ENCODE measurements at places on chromosomes 7 and 10.

DNA sequence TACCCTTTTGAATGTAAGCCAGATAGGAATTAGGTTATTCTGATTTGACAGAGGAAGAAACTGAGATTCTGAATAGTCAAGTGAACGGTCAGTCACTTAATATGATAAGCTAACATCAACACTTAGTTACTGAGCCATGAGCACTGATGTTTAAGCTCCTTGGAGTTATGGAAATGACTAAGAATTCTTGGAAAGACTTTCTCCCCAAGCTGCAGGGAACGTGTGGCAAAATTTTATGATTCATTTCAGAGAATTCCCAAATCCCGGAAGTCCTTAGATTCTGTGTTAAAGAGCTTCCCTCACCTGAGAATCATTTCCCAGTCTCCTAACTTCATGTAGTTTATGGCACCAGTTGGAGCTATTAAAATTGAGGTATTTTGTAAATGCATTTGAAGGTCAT lies 330.9 kb downstream of the XPNPEP1 start:
- no peak for DNase-seq

- DNase-seq: no peak
Observed at GRCh38 chr10:49594594-49594993, 15.5 kb upstream of the SLC18A3 start.

DNA sequence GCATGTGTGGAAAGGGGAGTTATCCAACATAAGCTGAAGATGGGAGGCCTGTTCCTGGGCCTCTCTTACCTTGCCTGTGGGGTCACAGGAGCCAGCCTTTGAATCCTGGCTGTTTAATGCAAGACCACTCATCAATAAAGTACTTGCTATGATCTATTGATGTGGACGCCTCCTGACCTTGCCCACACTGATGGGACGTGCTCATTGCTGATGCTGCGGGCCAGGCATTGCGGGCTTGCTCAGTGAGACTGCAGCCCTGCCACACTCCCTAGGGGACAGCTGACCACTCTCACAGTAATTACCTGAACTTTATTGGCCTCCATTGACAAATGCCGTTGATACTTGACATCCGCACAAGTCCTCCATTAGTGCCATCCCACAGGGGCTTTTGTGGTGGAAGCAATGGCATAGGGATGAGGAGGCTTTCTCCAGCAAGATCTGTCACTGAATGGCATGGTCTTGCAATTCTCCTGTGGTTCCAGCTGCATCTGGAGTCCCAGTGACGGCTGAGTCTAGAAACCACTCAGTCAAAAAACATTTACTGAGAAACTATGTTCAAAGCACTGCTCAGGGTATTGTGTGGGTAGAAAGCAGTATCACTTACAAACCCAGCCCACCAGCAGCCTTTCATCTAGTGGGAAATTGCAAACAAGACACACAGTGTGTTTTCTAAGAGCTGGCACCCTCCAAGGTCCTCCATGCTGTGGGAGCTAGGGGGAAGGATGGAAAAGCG lies 135.1 kb upstream of the YAE1 start:
- no peak for DNase-seq

DNA sequence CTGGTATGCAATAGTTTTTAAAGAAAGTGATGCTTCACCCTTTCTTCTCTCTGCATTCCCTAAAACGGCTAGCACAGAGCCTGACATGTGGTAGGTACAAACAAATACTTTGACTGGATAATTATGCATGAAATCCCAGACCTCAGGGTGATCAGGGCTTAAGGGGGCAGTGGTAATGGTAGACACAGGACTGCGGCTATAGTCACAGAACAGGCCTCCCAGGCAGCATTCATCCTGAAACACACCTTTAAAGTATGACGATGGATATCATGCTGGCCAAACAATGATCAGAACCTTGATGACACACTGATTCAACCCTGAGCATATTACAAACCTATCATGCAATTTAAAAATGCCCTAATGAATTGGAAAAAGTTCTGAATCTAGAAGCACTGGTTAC lies 110.8 kb downstream of the PIP4K2A start:
- DNase-seq: no peak

DNA sequence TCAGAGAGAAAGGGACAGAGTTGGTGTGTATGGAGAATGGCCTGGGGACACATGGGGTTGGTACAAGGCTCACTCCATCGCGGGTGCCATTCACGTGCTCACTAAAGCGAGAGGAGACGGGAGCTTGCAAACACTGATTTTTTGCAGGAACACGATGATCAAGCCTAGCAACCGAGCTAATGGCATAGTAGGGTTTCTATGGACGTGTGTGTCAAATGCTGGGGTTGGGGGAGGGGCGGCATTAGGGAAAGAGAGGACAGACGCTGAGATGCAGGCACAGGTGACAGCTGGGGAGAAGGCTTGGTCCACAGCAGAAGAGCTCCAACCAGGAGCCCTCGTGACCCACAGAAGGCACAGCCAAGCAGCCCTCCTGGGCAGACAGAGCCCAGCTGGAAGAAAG lies 33.9 kb downstream of the RCC1L start:
- no peak for DNase-seq

DNA sequence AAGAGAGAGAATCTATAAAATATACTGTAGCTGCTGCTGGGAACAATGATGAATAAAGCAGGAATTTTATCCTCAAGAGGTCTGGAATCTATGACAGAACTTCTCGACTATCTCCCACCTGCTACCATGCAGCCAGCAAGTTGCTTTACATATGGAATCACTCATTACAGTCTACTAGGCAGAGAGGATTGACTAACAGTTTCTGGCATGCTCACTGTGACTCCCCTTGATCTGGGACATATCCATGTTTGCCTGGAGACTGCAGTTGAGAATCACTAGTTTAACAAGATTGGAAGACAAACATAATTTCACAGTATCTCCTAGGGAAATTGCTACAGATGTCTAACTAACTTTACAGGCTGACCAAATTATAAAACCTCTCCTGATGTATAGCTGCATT lies 13.3 kb downstream of the GPR37 start:
- no peak for DNase-seq

DNA sequence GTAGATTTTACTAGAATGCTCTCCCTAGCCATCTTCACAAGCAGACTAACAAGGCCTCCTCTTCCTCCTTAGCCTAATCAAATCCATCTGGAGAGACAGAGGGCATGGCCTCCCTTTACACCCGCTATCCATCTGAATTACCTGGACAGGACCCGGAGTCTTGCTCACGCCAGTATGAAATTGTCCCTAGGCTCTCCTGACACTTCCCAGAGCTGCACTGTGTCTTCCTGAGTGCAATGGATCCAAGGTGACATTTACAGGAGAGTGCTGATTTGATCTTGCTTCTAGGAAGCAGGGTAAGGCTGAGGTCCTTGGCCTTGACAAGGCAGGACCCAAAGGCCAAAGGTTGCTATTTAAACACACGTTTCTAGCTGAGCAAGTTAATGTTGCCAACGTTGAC lies 147.8 kb downstream of the HIBADH start:
- no peak for DNase-seq

GRCh38 chr7:34772296-34772938 lies 114.4 kb downstream of the NPSR1 start:
- no peak for DNase-seq
